ENCODE measurements at places on chromosomes 1 and 21.
A peak's percentile ranks its signal among the peaks of the same experiment; 100 is the strongest.

GRCh38 chr1:164971921-164972415 lies 384.5 kb downstream of the LMX1A start:
- DNase-seq: no peak

- no peak for DNase-seq
These were observed 2.6 kb upstream of the CCDC28B start for GRCh38 chr1:32197837-32198236.

- DNase-seq: no peak
These were observed 31.4 kb downstream of the CLCA1 start for GRCh38 chr1:86499987-86500593.

- no peak for DNase-seq
These were observed 137.5 kb downstream of the RYR2 start for GRCh38 chr1:237179503-237179902.

GRCh38 chr1:181676269-181676668 lies 193.0 kb downstream of the CACNA1E start:
- DNase-seq: no peak

- no peak for DNase-seq
These were observed 20.2 kb upstream of the TCEA3 start for GRCh38 chr1:23444596-23445390.

DNA sequence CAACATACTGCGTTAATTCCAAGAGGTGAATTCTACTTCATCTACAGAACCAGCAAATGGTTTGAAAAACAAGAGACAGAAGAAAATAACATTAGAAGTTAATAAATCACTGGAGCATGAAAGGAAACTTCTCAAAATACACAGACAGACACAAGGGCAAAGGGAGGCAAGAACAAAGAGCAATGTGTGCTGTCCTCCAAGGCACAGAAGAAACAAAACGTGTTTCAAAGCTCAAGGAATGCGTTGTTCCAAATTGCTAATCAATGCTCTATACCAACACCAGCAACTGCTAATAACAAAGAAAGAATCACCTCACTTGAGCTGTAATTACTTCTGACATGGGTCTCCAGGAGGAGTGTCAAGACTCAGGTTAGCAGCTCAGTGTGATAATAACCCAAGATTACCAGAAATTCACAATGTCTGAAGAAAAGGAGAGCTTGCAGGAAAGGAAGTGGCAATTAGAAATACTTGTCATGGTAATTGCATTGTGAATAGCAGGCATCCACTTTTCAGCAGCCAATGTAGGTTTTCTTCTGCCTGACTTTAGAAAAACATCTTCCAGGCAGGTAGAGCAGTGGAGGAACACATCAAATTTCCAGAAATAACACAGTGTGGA lies 175.4 kb downstream of the SEC16B start:
- DNase-seq: no peak

DNA sequence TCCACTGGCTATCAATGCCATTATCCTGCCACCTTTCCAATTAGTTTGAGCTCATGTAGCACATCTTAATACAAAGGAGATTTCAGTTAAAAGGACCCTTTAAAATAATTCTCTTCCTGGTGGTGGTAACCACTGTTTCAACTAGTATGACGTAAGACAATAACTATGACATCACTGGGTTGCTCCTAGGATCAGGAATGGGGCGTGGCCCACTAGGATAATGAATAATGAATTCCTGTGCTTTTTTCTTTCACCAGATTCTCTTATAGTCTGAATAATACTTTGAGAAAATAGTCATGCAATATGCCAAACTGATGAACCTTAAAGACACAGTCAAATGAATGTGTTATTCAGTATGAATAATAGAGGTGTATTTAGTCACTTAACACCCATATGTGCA lies 10.6 kb upstream of the KIFAP3 start:
- DNase-seq: no peak

- no peak for DNase-seq
These were observed 4.1 kb downstream of the BLACAT1 start for GRCh38 chr1:205451759-205452164.

- no peak for DNase-seq
These were observed 3.8 kb upstream of the TAL1 start for GRCh38 chr1:47235806-47236205.

DNA sequence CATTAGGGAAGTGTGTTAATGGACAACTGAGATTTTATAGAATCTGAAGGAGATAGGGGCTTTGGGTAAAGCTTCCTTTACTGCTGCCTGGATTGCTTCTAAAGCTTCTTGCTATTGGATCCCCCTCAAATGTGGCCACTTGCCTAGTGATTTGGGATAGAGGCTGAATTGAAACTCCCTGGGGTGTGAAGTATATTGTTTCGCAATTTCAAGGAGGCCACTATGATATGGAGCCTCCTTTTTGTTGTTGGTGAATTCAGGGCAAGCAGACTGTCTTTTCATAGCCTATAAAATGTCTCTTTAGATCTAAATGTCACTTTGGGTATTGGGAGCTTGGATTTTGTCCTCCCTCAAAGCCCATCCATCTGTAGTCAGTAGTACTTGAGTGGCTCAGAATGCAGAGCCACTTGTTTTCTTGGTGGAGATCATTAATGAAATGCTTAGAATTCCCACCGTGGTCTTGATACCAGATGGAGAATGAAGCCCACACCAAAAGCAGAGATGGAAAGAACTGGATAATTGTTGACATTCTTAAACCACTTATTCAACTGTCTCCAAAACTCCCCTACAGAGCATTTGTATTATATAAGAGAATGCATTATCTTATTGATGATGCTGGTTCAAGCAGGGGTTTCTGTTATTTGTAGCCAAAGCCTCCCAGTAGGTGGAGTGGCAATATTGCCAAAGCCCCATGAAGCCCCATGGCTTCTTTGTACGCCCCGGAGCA lies 144.3 kb upstream of the KCNE2 start:
- no peak for DNase-seq

DNA sequence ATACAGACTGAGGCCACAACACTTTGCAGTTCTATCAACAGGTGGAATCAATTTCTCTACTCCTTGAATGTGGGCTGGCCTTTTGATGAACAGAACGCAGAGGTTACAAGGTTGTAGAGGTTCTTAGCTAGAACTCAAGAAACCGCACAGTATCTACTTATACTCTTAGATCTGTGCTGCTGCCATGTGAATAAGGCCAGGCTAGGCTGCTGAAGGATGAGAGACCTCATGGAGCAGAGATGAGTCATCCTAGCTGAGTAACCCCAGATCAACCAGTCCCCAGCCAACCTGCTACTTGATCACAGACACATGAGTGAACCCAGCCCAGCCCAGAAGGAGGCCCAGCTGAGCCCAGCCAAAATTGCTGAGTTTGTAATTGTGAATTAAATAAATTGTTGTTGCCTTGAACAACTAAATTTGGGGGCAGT lies 35.3 kb upstream of the BCAR3 start:
- DNase-seq: no peak

DNA sequence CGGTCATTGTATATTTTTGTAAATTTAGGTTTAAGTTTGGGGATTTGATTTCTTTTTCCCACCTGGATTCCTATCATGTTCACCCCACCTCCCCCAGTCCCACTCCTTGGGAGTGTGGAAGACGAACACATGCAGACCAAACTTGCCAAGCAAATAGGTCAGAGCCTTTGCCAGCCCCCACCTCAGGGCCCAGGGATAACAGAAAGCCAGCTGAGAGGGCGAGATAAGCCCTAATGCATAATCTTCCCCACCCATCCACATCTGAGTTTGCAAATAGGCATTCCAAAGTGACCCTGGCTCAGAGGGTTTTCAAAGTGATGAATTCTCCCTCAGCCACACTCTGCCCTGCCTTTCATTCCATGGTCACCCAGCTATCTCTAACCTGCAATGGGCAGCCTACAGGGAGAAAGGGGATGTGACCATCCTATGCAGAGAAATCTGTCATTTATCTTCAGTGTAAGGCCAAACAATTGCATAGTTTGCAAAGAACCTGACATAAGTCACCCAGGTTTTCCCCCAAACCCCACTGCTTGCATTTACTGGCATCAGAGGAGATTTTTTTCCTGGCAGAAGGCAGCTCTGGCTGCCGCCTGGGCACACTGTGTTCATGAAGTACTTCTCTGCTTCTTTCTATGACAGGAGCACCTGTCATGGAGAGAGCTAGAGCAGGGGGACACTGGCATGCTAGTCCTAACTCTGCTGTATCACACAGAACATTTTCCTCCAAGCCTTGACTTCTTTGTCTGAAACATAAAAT lies 69.0 kb upstream of the NFIA start:
- no peak for DNase-seq

GRCh38 chr1:25442178-25442577 lies 11.5 kb downstream of the MACO1 start:
- no peak for DNase-seq

GRCh38 chr21:15164678-15165303 lies 100.0 kb upstream of the NRIP1 start:
- DNase-seq: no peak

- no peak for DNase-seq
These were observed 33.9 kb upstream of the SELENON start for GRCh38 chr1:25765923-25766589.

DNA sequence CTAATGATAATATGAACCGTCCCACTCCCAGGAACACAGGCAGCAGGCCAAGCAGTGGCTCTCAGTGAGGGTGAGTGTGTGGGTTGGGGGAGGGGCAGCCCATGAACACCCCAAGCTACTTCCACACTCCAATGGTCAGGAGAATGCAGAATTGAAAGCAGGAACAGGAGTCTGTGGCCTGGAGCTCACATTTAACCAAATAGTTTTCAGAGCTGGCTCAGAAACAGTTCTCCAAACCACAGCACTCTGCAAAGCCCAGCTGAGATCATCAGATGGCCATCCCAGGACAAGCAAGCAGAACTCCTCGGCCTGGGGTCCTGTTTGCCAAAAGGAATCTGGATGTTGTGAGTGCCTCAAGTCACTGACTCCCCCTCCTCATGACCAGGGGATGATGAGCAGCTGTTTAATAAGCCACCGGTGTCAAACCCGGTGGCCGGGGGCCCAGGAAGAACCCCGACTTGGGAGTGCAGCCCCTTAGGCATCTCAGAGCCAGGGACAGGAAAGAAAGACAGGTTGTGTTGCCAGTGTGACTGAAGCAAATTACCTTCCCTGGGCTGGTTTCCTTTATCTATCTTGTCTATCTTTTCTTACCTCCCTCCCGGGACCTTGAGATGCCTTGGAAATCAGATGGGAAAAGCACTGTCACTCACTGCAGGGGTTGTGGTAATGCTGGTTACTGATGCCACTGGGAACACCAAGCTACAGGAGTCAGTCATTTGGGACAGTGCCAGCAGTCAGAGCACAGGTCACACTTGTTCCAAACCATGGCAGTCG lies 20.4 kb downstream of the DEGS1 start:
- no peak for DNase-seq

DNA sequence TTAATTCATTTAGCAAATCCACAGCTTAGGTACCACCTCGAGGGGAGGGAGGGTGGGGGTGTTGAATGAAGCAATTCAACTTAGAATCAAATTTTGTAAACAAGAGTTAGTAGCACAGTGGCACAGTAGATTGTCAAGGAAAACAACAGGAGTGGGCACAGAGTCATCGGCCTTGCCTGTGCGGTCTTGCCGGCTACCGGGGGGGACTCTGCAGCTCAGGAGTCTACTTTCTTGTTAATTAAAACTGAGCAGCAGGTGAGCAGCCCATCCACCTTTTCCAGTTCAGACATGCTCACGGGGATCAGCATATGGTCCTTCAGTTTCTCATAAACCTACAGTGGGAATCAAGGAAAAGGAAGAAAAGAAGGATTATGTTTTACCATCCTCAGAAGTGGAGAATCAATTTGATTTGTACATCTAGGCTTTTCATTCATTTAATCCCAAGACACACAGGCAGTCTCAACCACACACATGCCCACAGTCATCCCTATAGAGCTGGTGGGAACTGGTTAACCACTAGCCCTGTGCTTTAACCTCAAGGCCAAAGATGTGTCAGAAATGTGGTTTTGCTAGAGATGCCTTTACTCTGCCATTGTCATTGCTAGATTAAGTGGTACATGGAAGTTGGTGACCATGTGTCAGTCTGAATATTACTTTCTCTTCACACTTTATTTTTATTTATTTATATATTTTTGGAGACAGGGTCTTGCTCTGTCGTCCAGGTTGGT lies 45.0 kb upstream of the BCL10 start:
- no peak for DNase-seq

- no peak for DNase-seq
These were observed 27.6 kb upstream of the PKP1 start for GRCh38 chr1:201255479-201256362.

- DNase-seq: no peak
These were observed 2.4 kb upstream of the KISS1 start for GRCh38 chr1:204198348-204199340.

- DNase-seq: no peak
These were observed 120.4 kb downstream of the WDR3 start for GRCh38 chr1:118049981-118050380.

- DNase-seq: no peak
These were observed 19.1 kb upstream of the QSOX1 start for GRCh38 chr1:180135535-180135934.

DNA sequence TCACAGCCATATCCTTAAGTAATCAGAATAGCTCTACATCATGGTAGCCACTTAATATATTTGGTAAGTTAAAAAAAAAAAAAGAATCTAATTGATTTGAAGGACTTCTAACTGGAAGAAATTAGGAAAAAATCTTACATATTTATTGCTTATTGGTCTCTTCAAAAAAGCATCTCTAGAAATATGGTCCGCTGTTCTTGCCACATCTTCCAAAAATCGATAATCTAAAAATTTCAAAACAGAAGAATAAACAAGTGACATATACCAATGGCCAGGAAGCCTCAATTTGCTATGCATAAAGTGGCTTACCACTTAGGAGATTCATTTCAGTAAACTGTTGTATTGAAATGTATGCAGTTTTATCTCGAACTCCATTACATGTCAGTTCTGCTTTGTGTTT lies 2.3 kb downstream of the ZNHIT6 start:
- DNase-seq: no peak

DNA sequence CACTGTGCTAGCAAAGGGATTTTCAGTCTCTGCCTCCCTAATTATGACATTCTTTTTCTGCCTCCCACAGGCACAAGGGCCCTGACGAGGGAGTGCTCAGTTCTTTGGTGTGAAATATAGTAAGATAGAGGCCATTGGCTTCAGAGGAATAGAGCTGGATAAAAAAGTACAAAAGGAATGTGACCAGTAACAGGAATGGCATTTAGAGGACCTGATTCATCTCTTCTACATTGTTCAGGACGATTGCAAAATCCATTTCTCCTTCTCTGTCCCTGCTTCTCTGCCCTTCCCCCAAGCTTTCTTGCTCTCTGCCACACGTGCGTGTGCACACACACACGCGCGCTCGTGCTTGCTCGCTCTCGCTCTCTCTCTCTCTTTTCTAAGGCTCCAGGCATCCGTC lies 668.2 kb downstream of the KIF26B start:
- DNase-seq: no peak

GRCh38 chr1:108559215-108560186 lies at the start of gene EEIG2:
EEIG2 (plus strand) TSS chr1:108560100; CDS start chr1:108560429, 329 bp downstream.
- peak; percentile 89 for DNase-seq

DNA sequence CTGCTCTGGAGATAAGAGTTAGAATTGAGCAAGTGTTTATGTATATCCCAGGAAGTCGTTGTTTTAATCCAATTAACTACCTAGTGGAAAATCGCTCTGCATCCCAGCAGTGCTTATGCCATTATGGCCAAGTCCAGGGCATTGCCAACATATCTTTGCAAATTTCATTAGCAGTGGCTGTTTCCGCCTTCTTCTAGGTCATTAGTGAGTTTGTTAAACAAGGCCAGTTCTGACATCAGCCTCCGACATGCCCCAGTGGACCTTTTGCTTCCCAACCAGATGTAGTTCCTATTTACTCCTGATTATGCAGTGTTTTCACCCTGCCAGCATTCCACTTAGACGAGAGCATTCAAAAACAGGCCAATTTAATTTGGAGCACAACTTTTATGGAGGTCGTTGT lies 106.8 kb upstream of the FAM78B start:
- DNase-seq: no peak

- no peak for DNase-seq
These were observed 178.9 kb downstream of the PDE4B start for GRCh38 chr1:65971547-65971946.

Data from T-helper 17 cell (primary cell).